ENCODE measurements at places on chromosomes 11 and 22.
A peak's percentile ranks its signal among the peaks of the same experiment; 100 is the strongest.

- peak; percentile 70 for DNase-seq
Observed at GRCh38 chr22:46053563-46054090, 76.7 kb upstream of the WNT7B start.

DNA sequence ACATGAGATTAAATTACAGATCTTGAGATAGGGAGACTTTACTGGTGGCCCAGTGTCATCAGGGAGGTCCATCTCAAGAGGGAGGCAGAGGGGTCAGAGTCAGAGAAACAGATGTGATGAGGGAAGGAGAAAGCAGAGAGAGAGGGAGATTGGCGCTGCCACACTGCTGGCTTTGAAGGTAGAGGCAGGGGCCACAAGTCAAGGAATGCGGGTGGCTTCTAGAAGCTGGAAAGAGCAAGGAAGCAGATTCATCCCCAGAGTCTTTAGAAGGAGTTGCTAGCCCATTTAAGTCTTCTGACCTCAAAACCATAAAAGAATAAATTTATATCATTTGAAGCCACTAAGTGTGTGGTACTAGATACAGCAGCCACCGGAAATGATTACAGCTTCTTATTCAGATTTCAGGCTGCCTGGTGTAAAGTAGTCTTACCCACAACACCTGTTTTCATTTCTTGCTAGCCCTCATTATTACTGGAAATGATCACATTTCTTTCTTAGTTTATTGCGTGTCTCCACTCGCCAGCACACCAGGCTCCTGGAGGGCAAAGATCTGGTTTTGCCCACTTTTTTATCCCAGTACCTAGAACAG, 12.6 kb upstream of the SERPINH1 start:
- DNase-seq: no peak

DNA sequence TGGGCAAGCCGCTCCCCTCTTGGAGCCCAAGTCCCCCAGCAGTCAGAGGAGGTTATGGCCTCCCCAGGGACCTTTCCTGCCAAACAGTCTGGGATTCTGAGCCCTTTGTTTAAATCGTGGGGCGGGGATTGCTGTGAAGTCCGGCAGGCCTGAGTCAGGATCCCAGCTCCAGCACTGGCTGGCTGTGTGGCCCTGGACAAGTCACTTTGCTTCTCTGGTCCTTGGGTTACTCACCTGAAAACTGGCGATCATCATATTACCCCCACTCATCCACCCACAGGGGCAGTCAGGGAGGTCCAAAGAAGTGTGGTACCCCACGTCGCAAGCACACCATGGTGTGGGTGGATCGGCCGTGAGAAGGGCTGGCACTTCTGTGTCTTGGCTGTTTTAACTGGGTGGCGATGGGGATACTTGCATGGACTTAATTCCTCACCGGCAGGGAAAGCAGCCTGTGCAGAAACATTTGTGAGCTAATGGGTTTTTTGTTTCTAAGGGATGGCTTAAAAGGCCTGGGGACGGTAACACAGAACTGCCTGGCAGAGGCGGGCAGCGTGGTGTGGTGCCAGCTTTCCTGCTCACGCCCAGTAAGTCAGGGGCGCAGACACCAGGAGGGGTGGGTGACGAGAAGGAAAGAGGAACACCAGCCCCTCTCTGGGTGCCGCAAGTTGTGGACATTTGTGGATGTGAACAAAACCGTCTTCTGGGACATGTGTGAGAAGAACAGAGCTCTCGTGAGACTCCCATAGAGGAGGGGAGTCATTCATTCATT, 31.6 kb upstream of the PRR5 start:
- DNase-seq: no peak

DNA sequence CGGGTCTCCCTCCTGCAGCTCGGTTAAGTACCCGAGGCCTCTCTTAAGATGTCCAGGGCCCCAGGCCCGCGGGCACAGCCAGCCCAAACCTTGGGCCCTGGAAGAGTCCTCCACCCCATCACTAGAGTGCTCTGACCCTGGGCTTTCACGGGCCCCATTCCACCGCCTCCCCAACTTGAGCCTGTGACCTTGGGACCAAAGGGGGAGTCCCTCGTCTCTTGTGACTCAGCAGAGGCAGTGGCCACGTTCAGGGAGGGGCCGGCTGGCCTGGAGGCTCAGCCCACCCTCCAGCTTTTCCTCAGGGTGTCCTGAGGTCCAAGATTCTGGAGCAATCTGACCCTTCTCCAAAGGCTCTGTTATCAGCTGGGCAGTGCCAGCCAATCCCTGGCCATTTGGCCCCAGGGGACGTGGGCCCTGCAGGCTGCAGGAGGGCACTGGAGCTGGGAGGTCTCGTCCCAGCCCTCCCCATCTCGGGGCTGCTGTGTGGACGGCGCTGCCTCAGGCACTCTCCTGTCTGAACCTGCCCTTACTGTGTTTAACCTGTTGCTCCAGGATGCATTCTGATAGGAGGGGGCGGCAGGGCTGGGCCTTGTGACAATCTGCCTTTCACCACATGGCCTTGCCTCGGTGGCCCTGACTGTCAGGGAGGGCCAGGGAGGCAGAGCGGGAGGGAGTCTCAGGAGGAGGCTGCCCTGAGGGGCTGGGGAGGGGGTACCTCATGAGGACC, 25.0 kb downstream of the FADS3 start:
- no peak for DNase-seq

- DNase-seq: peak; percentile 41
Observed at GRCh38 chr11:109864834-109865547, 228.2 kb upstream of the ZC3H12C start.

DNA sequence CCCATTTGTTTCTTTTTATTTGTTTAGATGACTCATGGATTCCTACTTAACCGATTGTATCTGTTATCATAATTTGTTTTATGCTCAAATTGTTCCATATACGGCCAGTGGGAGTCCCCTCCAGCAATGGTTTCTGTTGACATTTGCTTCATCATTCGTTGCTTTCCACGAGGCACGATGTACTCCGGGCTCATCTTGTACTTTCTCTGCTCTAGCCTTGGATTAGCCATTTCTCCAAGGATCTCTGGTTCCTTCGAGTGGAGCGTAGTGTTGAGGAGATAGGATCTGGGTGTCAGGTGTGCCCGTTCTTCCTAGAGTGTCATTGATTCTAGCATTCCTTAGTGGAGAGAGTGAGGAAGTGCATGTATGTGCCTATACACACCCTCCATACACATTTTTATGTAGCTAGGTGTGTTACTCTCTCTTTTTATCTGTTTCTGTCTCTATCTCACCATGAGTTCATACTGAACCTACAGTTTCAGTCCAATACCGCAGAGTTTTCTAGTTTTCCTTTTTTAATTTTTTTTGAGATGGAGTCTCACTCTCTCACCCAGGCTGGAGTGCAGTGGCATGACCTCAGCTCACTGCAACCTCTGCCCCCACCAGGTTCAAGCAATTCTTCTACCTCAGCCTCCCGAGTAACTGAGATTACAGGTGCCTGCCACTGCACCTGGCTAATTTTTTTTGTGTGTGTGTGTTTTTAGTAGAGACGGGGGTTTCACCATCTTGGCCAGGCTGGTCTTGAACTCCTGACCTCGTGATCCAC, 31.4 kb downstream of the TECTA start:
- peak; percentile 38 for DNase-seq

DNA sequence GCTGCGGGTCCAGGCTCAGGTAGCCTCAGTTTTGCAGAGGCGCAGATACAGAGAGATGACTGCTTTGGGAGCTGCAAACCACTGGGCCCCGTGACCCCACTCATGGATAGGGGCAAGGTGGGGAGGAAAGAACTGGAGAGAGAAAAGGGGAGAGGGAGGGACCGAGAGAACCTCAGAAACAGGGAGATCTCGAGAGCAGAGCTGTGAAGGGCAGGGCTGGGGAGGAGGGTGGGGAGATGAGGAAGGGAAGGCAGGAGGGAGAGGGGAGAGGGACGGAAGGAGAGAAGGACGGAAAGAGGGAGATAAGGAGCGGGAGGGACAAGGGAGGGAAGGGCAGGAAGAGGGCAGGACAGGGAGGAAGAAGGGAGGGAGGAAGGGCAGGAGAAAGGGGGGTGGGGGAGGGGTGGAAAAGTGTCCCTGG, 46.3 kb downstream of the IGLL1 start:
- no peak for DNase-seq

- peak; percentile 27 for DNase-seq
Observed at GRCh38 chr11:34706709-34707461, 86.0 kb downstream of the EHF start.

- DNase-seq: peak; percentile 8
Observed at GRCh38 chr11:60165538-60165937, 17.3 kb downstream of the MS4A6A start.

- DNase-seq: no peak
Observed at GRCh38 chr11:44946263-44946662, 4.4 kb downstream of the TP53I11 start.

DNA sequence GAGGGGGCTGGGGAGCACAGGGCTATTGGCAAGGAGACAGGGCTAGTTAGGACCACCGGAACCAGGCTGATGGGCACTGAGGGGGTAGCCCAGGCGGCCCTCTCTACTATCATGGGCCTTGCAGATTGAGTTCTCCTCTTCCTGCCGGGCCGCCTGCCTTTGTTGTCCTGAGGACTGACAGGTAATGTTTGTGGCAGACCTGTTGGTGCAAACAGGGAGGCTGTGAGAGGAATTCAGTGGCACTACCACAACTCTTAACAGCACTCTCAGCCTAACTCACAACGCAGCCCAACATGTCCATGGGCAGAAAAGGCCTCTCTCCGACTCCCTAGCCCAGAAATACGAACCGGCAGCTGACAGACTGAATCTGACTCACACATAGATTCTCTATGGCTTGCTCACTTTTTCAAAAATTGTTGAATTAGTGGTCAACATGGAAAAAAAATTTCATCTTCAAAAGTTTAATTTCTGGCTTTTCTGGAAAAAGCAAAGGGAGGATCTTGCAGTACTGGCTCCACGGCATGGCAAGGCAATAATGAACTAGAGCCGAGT, 11.4 kb downstream of the KCNJ5 start:
- peak; percentile 30 for DNase-seq

GRCh38 chr11:2135018-2135569, 4.1 kb downstream of the IGF2 start:
- DNase-seq: no peak

GRCh38 chr11:16049611-16050010, 306.7 kb downstream of the SOX6 start:
- DNase-seq: no peak

DNA sequence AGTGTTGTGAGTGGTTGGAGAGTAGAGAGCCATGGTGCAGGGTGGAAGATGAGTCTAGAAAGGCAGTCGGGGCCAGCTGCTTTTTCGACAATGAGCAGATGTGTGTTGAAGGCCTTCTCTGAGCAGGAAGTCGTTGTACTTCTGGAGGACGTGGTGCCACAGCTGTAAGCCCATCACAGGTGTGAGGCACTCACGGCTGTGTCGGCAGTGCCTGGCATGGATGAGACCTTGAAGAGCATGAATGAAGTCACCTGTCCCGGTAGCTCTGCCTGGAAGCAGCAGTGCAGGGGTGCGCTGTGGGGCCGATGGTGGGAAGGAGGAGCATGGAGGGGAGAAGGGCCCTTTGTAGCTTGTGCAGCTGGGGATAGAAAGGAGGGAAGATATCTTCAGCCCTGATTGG, 165.2 kb downstream of the PKNOX2 start:
- DNase-seq: no peak

- DNase-seq: no peak
Observed at GRCh38 chr11:129302386-129303101, 73.1 kb upstream of the BARX2 start.

DNA sequence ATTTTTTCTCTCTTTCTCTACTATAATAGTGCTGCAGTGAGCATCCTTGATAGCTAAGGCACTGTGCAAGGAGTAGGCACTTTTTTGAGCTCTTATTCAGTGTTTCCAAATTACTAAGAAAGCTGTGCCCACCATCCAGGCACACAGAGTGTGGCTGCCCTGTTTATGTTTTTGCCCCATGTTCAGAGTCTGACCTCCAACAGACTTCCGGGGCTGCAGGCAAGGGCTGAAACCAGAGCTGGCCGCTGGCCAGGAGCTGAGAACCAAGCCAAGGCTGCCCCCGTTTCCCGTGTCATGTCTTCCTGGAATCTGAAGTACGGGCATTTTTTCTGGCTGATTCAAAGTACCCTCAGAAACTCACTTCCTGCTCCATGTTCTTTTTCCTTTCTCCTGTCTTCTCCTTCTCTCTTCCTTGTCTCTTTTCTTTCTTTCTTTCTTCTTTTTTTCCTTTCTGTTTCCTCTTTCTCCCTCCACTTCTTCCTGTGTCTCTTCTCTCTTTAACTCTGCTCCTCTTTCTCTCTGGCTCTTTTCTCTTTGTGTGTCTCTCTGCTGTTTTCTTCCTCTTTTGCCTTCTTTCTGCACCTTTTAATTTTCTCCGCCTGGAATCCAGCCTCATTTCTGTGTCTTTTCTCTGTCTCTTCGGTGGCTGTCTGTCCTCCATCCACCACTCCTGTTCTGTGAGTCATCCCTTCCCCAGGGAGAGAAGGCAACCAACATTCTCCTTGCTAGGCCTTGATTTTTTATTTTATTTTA, 17.0 kb upstream of the KCTD14 start:
- peak; percentile 94 for DNase-seq

- peak; percentile 80 for DNase-seq
Observed at GRCh38 chr11:114040706-114041211, 18.8 kb upstream of the ZBTB16 start.

DNA sequence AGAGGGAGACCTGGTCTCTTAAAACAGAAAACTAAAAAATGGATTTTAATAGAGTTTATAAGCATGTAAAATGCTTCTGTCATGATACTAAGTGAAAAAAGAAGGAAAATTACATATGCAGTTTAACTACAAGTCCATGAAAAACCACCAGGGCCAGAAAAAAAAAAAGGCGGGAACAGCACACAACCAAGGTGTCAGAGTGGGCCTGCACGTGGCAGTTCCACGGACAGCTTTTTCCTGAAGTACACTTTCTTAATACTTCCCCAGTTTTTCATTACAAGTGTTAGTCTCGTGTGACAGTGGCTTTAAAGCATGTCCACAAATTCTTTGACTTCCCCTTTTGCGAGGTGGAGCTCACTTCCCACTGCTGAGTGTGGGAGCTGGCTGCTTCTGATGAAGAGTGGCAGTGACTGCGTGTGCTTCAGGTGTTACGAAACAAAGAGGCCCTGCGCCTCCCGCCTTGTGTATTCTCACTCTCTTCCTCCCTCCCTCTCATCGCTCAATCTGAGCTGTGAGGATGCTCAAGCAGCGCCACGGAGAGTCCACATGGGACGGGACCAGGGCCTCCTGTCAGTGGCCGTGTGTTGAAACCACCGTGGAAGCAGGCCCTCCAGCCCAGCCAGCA, 16.4 kb downstream of the PPM1F start:
- DNase-seq: no peak

DNA sequence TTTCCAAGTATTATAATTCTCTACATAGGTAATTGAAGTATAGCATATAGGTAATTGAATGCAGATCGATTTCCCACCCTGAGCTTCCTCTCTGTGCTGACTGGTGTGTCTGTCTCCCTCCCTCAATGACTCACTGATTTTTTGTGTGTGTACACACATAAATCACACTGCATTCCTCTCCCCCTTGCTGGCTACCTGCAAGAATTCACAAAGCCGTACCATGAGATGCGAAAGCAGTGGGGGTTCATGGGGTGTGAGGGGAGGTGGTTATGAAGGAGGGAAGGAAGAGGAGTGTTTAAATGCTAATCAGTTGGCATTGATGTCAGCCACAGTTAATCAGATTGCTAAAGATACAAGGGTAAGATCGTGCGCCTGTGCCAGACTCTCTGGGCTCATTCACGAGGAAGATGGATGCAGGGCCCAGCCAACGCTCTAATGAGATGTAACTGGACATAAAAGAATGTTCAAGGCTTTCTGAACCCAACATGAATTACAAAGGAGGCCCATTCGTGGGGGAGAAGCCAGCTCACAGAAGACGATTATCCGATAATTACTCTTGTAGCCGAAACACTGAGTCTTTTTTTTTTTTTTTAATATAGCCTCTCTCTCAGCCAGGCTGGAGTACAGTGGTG, 107.4 kb downstream of the SEZ6L start:
- DNase-seq: no peak

GRCh38 chr11:46298699-46299433, 21.4 kb downstream of the CREB3L1 start:
- DNase-seq: peak; percentile 92

All from M059J (cell line).